ENCODE measurements at places on chromosomes 3 and 15.
A peak's percentile ranks its signal among the peaks of the same experiment; 100 is the strongest.

GRCh38 chr15:59801649-59802048 lies 112.5 kb upstream of the BNIP2 start:
- DNase-seq, result no peak

DNA sequence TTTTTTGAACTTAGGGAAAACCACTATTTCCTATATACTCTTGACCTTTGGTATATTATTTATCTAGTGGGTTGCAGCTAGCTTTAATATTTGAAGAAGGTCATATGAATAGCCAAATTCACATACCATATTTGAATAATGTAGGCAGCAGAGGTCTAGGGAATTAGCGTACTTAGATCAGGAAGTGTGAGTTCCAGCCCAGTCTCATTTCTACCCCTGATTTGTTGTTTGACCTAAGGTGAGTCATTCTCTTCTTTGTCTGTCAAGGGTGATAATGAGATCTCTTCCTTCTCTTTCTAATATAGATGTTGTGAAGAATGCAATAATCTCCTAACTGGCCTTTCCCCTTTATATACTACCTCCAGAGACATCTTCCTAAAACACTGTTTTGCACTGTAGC lies 36.6 kb upstream of the ZPLD1 start:
- DNase-seq, result no peak

GRCh38 chr15:40618906-40619305 lies 24.9 kb downstream of the KNL1 start:
- DNase-seq, result no peak

GRCh38 chr3:150783316-150783715 lies 20.3 kb upstream of the SIAH2 start:
- DNase-seq, result no peak

DNA sequence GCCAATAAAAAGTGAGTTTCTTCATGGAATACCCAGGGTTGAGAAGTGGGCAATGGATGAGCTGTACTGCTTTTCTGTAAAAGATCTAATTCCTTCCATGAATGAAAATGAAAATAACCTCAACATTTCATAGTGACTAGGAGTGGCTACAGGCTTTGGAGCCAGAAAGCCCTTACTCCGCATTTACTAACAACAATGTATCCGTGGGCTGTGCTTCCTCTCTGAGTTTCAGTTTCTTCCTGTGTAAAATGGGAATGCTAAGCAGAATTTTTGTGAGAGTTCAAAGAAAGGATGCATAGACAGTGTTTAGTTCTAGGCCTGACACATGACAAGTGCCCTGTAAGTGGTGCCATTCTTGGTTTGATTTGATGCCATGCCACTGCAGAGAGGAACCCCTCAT lies 47.5 kb upstream of the TM4SF1 start:
- no peak for DNase-seq

DNA sequence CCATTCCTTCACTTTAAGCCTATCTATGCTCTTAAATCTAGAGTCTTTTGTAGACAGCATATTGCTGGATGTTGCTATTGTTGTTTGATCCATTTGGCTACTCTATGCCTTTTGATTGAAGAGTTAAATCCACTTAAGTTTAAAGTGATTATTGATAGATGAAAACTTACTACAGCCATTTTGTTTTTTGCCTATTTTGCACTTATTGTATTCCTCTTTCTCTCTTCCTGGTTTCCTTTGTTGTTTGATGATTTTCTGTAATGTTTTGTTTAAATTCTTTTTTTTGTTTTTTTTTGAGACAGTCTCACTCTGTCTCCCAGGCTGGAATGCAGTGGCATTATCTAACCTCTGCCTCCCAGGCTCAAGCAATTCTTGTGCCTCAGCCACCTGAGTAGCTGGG lies 19.8 kb downstream of the IQCF6 start:
- no peak for DNase-seq

- DNase-seq, result no peak
Observed at GRCh38 chr3:116226266-116226665, 219.0 kb downstream of the LSAMP start.

- no peak for DNase-seq
Observed at GRCh38 chr3:183924956-183925355, 40.3 kb upstream of the PARL start.

DNA sequence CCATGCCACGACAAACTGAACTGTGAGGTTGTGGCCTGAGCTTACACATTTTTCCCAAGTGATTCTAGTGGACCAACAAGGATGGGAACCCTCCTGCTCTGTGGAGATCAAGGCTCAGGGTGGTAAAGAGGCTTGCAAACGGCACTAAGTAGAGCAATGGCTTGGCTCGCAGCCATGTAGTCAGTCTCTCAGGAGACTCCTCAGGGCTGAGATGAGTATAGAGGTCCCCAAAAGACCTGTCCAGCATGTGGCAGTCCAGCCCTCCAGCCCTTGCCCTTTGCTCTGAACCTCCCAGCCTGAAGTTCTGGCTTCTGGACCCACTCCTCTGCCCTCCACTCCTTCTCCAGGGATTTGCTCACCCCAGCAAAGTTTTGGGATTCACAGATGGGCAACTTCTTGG lies 8.3 kb upstream of the CAMP start:
- DNase-seq, result no peak

DNA sequence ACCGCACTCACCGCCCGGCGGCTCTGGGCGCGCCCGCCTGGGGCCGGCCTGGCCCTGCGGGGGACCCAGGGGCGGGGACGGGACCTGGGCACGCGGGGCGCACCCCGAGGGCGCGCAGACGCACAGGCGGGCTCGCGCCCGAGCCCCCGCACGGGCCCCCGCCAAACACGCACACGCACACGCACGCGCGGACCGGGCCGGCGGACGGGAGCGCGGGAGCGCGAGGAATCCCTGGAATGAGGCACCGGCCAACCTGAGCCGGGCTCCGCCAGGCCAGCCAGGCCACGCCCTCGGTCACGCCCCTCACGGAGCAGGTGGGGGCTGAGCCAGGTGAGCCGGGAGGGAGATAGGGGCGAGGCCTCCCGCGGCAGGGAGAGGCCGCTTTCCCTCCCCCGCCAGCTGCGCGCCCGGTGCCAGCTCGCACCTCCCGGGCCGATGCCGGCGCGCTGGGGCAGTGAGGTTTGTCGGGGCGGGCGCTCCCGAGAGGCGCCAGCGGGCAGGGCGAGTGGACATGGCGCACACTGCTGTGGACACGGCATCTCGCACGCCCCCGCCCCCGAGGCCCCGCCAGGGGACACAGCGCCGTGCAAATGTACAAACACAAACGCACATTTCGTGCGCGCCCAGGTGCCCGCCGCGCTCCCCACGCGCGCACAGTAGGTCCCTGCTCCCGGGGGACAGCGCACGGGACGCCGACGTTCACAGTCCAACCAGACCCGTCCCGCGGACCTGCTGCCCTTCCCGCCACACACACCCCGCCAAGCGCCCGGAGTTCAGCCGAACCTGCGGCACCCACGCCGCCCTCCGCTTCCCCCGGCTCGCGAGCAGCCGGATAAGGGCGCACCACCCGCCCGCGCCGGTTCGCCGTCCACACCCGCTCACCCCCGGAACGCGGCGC lies 75.9 kb upstream of the VGLL4 start:
- DNase-seq, result peak; percentile 42

DNA sequence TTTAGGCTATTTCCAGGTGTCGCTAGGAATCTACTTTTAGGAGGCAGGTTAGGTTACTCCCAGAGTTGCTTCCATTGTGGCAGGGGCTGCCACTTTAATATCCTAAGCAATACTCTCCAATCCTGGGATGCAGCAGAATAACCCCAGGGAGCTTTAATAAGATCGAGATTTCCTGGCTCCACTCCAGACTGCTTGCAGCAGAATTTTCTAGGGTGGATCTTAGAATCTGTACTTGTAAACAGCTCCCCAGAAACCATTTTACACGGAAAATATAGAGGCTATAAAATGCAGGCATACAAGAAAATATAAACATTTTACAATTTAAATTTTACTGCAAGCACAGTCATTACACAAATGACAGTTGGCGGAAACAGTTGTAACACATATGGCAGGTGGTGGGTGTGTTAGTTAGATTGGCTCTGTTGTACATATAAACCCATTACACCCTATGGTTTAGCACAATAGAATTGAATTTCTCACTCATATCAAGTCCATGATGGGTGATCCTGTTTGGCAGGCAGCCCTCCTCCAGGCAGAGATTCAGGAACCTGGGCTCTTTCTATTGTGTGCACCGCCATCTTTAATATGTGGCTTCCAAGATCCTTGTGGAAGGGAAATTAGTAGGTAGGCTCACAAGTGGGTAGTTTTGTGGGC lies 35.0 kb upstream of the TNFAIP8L3 start:
- no peak for DNase-seq

DNA sequence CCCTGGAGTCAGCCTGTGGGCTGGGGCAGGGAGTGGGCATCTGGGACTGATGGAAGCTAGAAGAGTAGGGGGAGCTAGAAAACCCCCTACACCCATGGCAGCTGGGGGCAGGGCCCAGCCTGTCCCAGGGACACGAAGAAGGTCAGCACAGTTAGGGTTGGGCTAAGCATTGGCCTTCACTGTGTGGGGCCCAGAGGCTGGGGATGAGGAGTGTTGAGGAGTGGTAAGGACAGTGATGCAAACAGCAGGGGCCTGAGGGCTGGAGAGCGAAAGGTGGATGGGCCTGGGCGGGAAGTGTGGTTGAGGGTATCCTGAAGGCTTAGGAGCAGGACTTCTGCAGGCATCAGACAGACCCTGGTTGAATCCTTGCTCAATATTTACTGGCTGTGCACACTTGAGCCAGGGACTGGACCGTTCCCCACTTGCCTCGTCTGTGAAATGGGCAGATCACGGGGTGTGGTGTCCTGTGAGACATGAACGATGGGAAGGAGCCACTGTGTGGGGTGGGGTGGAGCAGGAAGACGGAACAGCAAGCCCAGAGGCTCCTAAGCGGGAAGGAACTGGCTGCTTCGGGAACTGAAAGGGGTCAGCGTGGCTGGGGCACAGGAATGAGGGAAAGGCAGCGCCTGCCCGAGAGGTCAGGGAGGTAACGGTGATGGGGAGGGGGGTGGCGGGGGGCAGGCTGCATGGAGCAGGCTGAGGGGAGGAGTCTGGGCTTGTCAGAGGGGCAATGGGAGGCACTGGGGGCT lies 7.3 kb downstream of the PRKCD start:
- no peak for DNase-seq

- no peak for DNase-seq
Observed at GRCh38 chr3:166498446-166498845, 661.2 kb upstream of the BCHE start.

- no peak for DNase-seq
Observed at GRCh38 chr15:73851689-73852088, 21.7 kb upstream of the TBC1D21 start.

- DNase-seq, result no peak
Observed at GRCh38 chr3:70984776-70985482, 598.6 kb downstream of the FOXP1 start.

- DNase-seq, result no peak
Observed at GRCh38 chr3:46865031-46865507, 1.8 kb upstream of the MYL3 start.

DNA sequence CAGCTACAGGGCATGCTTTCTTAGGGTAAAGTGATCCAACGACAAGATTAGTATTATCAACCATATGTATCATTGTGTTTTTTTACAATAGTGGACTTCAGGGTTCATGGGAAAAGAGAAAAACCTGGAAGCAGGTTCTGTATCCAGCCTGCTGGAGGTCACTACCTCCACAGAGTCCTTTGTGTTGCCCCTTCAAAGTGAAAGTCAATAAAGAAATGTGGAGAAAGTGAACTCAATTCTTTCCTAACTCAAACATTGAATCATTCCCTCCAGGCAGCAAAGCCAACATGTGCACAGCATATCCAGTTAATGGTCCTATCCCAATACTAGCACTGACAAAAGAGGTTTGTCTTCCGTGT lies 45.4 kb downstream of the FGF7 start:
- no peak for DNase-seq

DNA sequence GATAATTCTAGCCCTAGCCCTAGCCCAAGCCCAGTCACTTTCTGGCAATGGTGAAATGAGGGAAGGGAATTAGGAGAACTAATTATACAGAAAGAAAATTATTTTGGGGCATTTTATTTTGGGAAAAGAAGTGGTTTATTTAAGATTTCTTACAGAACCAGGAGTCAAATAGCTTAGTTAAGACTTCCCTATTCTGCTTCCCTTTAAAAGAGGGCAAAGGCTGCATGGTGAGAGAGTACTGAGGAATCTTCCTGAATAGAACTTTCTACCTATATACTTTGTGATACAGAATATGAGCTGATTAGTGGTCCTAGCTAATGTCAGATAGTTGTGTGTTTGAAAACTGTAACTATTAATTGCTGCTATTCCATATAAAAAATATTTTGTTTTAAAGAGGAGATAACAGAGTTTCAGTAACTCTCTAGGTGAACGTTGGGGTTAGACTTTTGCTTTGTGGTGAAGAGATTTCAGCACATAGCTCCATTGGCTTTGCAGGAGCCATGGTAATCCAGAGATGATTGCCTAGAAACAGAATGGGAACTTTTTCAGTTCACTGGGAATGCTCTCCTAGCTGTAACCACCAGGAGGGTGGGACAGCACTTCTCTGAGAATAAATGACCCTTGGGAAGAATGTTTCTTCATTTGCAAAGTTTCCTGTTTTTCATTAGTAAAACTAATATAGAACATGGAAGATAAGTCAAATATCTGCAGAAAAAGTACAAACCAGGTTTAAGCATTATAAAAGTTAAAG lies 5.3 kb upstream of the GCSAM start:
- DNase-seq, result no peak

GRCh38 chr15:70012895-70013294 lies 84.8 kb downstream of the TLE3 start:
- no peak for DNase-seq

DNA sequence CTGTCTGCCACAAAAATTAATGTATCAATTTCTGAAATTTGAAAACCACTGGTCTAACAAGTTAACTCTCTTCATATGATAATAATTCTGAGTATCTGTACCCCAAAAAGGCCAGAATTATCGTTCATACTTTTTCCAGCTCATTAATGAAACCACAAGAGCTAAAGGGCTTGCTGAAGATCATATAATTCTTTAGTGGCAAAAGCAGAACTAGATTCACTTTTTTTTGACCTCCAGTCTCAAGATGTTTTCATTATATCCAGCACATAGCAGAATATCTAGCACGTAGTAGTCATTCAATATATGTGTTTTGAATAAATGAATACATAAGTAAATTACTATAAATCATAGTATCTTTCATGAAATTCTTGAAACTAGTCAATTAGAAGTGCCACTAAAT lies 246.7 kb upstream of the KCNH8 start:
- DNase-seq, result no peak

DNA sequence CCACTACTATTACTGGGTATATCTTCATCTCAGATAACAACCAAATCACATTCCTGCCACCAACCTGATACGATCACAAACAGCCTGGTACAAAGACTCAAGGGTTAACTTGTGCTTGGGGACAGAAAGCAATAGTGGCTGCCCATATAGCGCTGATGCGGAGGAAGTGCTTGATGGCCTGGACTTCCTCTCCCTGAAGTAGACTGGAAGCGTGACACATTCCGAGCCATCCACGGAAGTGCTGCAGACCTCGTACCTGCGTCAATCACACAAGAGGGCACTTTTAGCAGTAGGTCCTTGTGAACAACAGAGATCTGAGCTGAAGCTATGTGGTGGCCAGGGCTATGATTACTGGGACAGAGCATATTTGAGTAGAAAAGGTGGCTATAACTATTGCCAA lies 17.3 kb upstream of the C3orf62 start:
- no peak for DNase-seq

GRCh38 chr15:95995375-95996168 lies 334.9 kb upstream of the NR2F2 start:
- no peak for DNase-seq
